ENCODE measurements at places on chromosomes 1 and 21. TPM values are rescaled to one million over a fixed set of nuclear protein-coding genes. Genes with fewer than 3 reads are reported as not detected.

Gene KCNH1
- total RNA-seq = not detected

Gene OR2T34
- total RNA-seq = not detected

Gene MLLT11
- 2.9 TPM for total RNA-seq

- peaks cover 17% of the 10 kb centered on the region for H3K4me1 ChIP-seq
- H3K27me3 ChIP-seq = no peaks in the 10 kb centered on the region
- no peak overlapping the region for H3K27ac ChIP-seq
- H3K4me3 ChIP-seq = no peak overlapping the region
Observed at GRCh38 chr1:160996178-160996577, 24.8 kb downstream of the F11R start.

- no peaks in the 10 kb centered on the region for H3K36me3 ChIP-seq
- H3K4me3 ChIP-seq = no peak overlapping the region
- H3K4me1 ChIP-seq = peaks cover 17% of the 10 kb centered on the region
- H3K27ac ChIP-seq = no peak overlapping the region
- no peak for DNase-seq
Observed at GRCh38 chr1:226948996-226949395, 8.9 kb downstream of the COQ8A start.

DNA sequence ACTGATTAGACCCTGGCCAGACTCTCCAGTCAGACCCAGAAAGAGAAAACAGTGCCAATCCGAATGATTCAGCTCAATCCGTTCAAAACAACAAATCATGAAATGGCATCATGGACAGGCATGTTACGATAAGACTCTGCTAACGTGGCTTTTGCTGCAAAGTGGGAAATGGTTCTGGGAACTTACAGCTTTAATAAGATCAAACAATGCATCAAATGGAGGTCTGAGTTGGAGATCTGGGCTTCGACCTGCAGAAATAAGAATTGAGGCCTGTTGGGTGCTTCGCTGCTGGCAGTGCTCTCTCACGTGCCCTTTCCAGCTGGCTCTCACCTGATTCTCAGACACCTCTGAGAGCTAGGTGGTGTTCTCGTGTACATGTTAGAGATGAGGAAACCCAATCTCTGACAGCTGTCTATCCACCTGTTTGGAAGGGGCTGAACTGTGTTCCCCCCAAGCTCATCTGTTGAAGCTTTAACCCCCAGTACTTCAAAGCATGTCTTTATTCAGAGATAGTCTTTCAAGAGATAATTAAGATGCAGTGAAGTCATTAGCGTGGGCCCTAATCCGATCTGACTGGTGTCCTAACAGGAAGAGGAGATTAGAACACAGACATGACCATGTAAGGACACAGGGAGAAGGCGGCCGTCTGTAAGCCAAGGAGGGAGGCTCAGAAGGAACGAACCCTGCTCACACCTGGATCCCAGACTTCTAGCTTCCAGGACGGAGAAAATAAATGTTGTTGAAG lies 45.5 kb upstream of the ETS2 start:
- peaks cover 9% of the 10 kb centered on the region for H3K27me3 ChIP-seq
- H3K4me1 ChIP-seq = peaks cover 13% of the 10 kb centered on the region
- H3K36me3 ChIP-seq = no peaks in the 10 kb centered on the region
- no peak overlapping the region for H3K4me3 ChIP-seq
- H3K27ac ChIP-seq = no peak overlapping the region

DNA sequence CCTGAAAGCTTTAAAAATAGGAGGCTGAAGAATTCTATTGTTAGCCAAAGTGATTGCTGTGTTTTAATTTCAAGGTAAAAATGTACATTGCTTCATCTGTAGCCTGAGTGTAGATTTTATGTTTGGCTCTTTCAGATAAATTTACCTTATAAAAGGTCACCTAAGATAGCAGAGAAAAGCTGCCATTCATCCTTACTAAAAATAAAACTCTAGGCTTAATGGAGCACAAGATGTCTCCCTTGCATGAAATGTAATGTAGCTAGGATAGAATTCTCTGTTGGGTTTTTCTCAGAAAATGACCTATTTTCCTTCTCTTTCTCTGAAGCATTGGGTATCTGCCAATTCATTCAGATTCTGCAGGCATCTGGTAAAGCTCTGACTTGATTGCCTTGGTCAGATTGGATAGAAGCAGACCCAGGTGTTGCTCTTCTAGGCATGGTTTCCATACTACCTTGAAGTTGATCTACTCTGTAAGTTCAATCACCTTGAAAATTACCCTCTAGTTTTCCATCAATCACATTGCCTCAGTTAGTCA lies 176.6 kb upstream of the GORAB start:
- H3K27me3 ChIP-seq = no peaks in the 10 kb centered on the region
- H3K36me3 ChIP-seq = no peaks in the 10 kb centered on the region
- no peak overlapping the region for H3K27ac ChIP-seq
- DNase-seq = no peak

GRCh38 chr1:207579436-207579799 lies 65.5 kb upstream of the CR1L start:
- H3K27me3 ChIP-seq = peaks cover 28% of the 10 kb centered on the region
- H3K27ac ChIP-seq = no peak overlapping the region
- H3K4me1 ChIP-seq = peaks cover 5% of the 10 kb centered on the region
- H3K4me3 ChIP-seq = no peak overlapping the region

GRCh38 chr1:1997576-1997975 lies 6.0 kb downstream of the CFAP74 start:
- H3K4me3 ChIP-seq = no peak overlapping the region
- H3K27me3 ChIP-seq = peaks cover 23% of the 10 kb centered on the region
- no peaks in the 10 kb centered on the region for H3K36me3 ChIP-seq
- DNase-seq = no peak
- no peak overlapping the region for H3K27ac ChIP-seq

GRCh38 chr1:64755361-64755760 lies 10.5 kb downstream of the RAVER2 start:
- no peaks in the 10 kb centered on the region for H3K36me3 ChIP-seq
- no peaks in the 10 kb centered on the region for H3K4me1 ChIP-seq
- H3K27ac ChIP-seq = no peak overlapping the region
- H3K27me3 ChIP-seq = peaks cover 21% of the 10 kb centered on the region

Measured in activated CD4-positive, alpha-beta T cell treated with anti-CD3 and anti-CD28 coated beads, Interleukin-2, amount 10 ng/mL, durations not matched to agents 24 days and 14 days (primary cell).